ENCODE measurements at places on chromosomes 4 and X.

- no peak for DNase-seq
Observed at GRCh38 chr4:125042041-125042440, 272.7 kb upstream of the FAT4 start.

DNA sequence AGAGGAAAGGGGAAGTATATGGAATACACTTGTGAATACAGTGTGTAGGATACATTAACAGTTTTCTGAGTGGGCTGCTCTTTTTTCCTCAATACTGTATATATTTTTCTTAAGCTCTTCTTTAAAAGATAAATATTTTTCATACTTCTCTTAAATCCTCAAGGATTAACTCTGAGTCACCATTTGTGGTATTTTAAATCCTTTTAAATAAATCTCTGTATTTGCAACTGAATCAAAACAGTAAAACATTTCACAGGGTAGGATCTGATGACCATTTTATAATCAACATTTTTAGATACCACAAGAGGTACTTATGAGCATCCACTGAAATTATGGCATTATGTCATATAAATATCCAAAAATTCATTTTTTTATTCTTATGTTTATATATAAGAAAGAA lies 87.6 kb downstream of the GAB1 start:
- DNase-seq, result no peak

- DNase-seq, result no peak
Observed at GRCh38 chr4:14700544-14700943, 301.7 kb upstream of the CPEB2 start.

GRCh38 chr4:26076000-26076587 lies 162.1 kb downstream of the SMIM20 start:
- DNase-seq, result peak; percentile 39

GRCh38 chr4:157217708-157218107 lies 2.8 kb upstream of the GRIA2 start:
- DNase-seq, result no peak

DNA sequence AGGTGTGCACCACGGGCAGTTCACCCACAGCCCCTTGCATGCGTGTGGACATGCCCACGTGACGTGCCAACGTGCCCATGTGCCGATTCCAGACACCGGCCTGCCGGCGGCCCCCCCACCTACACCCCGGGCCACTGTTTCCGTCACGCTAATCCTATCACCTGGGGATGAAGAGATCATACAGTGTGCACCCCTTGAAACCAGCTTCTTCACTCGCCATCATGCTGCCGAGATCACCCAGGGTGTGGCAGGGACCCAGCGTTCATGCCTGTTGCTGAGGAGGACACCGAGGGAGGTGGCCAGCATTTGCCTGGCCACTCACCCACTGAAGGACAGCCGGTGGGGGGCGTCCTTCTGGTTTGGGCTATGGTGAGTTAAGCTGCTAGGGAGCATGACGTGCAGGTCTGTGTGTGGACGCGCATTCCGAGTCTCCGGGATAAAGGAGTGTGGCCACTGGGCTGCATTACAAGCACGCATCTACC lies 14.1 kb downstream of the CTBP1 start:
- DNase-seq, result no peak

DNA sequence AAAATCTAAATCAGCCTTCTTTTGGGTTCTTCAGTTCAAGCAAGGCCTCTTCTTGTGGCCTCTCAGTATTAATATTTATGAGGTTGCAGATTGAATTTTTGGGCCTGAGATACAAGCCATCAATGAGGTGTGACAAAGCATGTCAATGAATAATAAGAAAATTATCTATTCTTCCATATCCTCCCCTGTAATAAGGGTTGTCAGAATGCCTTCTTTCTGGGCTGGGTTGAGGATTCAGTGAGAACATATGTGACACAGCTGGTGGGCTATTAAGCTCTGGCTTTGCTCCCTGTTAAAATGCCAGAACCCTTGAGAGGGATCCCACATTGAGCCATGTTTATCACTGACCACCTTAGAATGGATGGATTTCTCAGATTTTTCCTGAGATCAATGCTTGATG lies 187.2 kb downstream of the AR start:
- no peak for DNase-seq

DNA sequence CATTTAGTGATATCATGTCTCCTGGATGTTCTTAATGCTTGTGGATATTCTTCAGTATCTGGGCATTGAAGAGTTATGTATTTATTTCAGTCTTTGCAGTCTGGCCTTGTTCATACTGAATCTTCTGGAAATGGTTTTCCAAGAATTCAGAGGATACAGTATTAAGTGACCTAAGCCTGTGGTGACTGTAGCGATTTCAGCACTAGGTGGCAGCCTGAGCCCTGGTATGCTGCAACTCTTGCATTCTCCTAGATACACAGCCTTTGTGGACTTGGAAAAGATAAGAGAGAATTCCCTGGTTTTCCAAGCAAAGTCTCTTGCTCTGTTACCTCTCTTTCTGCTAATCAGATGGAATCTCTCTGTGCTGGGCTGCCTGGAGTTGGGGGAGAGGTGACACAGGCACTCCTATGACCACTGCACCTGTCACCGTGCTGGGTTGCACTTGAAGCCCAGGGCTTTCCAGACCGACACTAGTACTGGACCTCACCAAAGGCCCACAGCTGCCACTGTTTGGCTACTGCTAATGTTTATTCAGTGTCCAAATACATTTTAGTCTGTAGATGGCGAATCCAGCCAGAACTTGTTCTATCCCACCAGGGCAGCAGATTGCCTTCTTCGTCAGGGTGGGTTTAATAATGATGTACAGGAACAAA lies 19.3 kb upstream of the SPIN2A start:
- DNase-seq, result no peak

- DNase-seq, result no peak
Observed at GRCh38 chr4:54547299-54548097, 110.3 kb upstream of the KIT start.

DNA sequence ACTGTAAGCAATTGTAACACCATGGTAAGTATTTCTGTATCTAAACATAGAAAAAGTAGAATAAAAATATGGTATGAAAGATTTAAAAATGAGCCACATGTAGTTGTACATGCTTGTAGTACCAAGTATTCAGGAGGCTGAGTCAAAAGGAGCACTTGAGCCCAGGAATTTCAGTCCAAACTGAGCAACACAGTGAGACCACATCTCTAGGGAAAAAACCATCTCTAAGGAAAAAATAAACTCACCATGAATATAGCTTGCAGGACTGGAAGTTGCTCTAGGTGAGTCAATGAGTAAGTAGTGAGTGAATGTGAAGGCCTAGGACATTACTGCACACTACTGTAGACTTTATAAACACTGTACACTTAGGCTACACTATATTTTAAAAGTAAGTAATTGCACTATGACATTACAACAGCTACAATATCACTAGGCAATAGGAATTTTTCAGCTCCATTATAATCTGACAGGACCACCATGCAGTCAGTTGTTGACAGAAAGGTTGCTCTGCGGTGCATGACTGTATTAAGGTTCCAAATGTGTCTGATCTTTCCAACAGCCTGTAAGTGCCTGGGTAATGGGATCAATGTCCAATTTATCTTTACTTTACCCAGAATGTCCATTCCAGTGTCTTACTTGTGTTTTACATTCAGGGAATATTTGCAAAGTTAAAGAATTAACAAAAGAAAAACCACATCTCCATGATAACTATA lies 28.9 kb upstream of the LRBA start:
- DNase-seq, result no peak

GRCh38 chr4:97132435-97132834 lies 1010.8 kb downstream of the STPG2 start:
- no peak for DNase-seq

DNA sequence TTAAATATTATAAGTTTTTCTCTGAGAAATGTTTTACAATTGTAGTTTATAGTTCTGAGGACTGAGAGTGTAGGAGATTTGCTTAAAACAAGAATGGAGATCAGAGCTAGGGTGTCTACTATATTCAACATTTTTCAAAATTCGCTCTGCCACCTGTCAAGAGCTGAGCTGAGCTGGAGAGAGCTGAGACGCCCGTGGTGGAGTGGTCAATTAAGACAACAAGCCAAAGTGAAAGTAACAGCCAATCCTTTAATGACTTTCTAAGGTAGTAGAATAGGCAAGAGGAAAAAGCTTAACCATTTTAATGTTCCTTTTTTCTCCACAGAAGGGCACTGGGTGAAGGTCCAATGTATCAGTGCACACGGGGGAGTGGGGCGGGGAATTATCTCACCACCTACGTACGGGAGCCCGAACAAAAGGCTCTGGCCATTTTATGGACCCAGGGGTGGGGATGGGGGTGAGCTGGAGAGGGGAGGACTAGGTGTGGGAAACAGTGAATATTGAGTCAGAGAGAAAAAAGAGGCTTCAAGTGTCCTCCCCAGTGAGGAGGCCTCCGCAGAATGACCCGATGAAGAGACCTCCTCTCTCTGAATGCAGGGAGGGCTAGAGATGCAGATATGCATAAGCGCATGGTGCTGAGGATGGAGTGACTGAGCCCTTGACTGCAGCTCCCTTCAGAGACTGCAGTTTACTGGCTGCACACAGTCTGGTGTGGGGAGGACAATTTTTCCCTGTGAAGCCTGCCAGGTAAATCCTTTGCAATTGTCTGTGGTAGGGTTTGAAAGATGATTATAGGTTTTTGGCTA lies 60.8 kb downstream of the SPCS3 start:
- DNase-seq, result no peak

DNA sequence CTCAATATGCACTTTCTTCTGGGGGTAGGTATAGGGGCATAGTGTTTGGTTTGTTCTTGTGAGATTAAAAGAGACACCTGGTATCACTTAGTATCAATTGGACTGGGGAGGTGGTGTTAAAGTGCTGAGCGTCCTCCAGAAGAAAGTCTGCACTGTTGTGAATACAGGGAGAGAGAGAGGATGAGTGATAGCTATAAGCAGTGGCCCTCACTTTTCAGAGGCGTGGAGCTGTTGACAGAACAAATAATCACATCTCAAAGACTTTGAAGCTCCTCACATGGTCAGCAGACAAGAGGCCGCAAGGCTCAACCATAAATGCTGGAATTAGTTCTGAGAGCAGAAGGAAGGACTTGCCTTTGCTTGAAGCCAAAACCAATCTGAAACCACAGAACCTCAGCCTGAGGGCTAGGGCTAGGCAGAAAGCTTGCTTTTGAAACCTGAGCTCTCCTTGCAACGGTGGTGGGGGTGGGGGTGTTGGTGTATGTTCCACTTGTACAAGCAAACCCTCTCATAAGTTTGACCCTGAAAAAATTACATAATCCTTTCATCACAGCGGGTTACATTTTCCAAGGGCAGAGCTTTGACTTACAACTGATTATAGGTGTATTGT lies 123.2 kb upstream of the SCML1 start:
- DNase-seq, result no peak

- DNase-seq, result no peak
Observed at GRCh38 chr4:41505161-41505661, 32.7 kb upstream of the LIMCH1 start.

- no peak for DNase-seq
Observed at GRCh38 chrX:106948641-106949040, 28.4 kb downstream of the CLDN2 start.

- DNase-seq, result no peak
Observed at GRCh38 chr4:1873291-1873690, 2.1 kb downstream of the NSD2 start.

- no peak for DNase-seq
Observed at GRCh38 chrX:141314441-141314840, 72.1 kb upstream of the SPANXC start.

DNA sequence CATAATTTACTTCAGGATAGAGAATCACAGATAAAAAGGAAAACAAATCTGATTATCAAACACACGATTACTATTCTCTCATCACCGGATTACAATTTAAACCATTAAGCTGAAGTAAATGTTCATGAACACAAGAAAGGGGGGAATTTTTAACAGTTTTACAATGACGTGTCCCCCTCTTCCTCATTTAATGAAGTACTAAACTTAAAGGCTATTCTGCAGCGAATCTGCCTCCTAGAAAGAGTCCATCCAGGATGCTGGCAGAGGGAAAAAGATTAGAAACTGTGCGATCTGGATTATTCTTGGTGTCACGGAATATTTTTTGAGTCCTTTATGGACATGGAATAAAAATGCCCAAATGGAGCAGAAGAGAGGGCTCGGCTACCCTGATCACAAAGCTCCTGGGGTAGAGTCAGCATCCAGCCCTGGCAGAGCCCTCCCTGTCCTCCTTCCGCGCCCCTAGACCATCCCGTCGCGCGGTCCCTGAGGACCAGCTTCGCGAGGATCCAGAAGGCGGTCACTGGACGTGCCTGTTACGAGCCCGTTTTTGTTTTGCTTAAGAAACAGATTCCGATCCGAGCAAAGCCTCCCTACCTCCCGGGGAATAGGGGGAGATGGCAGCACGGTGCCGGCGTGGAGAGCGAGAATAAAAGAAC lies 1.2 kb downstream of the ELF2 start:
- no peak for DNase-seq

- no peak for DNase-seq
Observed at GRCh38 chr4:10095296-10095991, 21.2 kb downstream of the WDR1 start.

DNA sequence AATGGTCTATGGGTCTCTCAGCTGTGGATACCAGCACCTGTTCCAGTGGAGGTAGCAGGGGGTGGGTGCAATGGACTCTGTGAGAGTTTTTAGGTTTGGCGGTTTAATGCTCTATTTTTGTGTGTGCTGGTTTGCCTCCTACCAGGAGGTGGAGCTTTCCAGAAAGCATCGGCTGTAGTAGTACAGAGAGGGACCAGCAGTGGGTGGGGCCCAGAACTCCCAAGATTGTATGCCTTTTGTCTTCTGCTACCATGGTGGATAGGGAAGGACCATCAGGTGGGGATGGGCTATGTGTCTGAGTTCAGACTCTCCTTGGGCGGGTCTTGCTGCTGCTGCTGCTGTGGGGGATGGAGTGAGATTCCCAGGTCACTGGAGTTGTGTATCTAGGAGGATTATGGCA lies 557.2 kb upstream of the GRID2 start:
- DNase-seq, result no peak

DNA sequence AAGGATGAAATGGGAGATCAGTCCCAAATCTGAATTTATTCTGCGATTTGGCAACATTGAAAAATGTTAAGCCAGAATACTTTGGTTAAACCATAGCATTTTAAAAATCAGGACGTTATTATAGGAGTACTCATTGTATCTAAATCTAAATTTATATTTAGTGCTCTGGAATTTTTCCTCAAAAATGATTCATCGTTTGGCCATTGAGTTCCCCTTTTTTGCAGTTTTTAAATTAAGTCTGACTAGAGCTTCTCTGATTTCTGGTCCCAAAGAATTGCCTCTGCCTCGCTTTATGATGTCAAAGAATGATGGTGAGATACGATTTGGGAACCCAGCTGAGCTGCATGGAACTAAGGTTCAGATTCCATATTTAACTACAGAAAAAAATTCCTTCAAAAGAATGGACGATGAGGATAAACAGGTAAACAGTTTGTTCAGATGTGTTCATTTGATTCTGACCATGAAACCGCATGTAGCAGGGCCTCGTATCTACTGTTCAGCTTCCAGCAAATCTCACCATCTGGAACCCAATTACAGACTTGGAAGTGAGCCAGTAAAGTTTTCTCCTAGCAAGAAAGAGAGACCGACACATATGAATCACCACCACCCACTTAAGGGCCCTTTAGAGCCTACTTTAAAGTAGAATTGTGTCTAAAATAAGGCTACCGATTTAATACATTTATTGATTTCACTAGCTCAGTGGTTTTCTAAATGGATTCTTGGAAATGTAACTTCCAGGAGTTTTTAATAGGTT lies 75.6 kb downstream of the REPS2 start:
- no peak for DNase-seq

All from CD4-positive, alpha-beta T cell treated with Interleukin-4 for 1 hour (primary cell).